ENCODE measurements at places on chromosomes 16 and 17.
A peak's percentile ranks its signal among the peaks of the same experiment; 100 is the strongest.

DNA sequence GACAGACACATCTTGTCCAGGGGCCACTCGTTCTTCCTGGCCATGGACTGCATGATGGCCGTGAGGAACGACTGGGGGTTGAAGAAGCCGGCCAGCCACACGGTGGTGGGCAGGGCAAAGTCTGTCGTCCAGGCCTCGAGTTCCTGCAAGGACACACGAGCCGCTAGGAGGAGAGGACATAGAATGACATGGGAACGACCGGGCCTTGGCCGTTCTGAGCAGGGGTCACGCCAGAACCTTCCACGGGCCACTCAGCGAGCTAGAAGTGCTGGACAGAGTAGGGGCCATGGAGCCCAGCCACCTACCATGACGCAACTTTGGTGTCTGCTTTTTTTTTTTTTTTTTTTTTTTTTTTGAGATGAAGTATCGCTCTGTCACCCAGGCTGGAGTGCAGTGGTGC, 47.0 kb downstream of the PGS1 start:
- DNase-seq, result no peak

- DNase-seq, result no peak
These were observed 2.9 kb upstream of the MEIOB start for GRCh38 chr16:1874854-1875253.

DNA sequence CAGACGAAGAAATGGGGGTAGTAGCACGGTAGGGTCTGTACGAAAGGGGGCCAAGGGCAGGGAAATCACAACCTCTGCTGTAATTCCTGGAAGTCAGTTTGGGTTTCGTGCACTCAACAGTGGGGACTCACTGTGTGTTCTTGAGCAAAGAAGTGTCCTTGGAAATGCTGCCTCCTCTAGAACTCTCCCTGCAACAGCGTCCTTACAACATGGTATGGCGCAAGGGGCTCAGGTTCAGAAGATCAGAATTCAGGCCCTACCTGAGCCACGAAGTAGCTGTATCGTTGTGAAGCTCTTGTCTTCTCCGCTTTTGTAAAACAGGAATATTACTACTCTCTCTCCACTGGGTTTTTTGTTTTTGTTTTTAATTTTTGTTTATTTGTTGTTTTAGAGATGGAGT, 106.2 kb upstream of the CLEC3A start:
- DNase-seq, result no peak

- no peak for DNase-seq
These were observed 32.2 kb upstream of the CACNG4 start for GRCh38 chr17:66932311-66932710.

DNA sequence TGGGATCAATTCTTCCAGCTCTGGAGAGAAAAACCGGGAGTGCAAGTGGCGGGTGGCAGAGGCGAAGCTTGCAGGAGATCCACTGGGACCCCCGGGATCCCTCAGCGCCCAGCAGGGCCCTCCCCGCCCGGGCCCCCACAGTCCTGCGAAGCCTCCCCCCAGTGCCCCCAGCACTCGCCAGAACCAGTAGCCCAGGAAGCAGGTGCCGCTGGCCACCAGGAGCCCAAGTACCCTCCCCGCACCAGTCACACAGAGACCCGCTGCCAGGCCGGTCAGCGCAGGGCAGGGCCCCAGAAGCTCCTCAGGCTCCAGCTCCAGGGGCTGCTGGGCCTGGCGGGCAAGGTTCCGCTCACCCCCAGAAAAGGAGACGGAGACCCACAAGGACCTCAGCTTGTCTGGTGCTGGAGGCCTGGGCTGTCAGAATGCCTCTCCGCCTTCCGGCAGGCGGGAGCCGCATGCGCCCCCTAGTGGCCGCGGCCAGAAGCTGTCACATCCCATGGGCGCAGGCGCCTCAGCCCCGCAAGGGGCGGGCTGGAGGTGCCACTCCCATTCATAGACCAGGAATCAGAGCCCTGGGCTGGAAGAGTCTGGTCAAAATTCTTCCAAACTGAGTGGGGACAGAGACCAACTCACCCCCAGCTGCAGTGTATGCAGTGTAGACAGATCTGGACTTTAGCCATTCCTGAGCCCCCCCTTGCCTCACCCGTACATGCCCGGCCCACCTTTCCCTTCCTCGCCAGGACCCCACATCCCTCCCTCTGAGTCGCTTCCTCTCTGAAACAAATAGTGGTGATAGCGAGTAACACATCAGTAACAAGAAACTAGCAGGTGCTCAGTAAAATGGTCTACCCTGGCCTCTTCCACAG, 1002.3 kb downstream of the KCNJ18 start:
- no peak for DNase-seq

DNA sequence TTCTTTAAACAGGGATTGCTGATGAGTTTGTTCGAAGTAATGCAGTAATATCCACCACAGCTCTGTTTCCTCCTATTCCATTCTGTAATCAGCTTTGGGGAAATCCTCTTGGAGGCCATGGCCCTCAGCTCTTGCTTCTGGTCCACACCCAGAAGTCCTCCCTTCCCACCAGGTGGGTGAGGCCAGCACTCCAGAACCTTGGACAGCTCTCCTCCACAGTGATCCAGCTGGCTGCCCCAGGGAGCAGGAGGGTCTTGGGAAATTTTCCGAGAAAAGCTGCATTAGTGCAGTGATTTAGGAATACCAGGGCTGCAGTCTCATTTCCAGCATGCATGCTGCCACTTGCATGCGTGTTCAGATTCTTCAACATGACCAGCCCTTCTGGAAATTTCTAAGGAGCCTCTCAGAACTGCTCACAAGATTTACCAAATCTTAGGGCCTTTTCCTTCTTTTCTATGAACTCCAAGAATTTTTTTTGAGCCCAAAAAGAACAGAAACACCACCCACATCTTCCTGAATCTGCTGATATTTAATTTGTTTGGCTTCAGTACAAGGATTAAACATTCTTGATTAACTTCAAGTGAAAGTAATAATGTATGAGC, 4.2 kb downstream of the SMPD3 start:
- no peak for DNase-seq

DNA sequence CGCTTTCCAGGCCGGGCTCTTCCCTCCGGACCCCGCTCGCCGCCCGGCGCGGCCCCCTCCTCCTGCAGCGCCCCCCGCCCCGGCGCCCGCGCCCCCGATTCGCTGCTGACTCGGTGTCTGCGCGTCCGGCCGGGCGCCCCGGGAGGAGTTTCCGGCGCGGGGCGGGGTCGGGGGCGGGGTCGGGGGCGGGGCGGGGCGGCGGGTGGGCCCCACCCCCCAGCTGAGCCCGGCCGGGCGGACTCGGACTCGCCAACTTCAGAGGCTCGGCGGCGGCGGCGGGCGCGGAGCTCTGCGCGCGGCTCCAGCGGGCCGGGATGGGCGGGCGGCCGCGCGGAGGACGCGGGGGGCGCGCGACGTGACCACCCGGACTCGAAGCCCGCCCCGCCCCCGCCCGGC, at the start of gene METRNL:
METRNL (plus strand) TSS at position 258 of the 396 bp plus-strand sequence. CDS start 207 bp downstream, outside the sequence.
- DNase-seq, result no peak

GRCh38 chr17:8147141-8147804, 4.9 kb downstream of the PER1 start:
- no peak for DNase-seq

- DNase-seq, result no peak
These were observed 10.8 kb downstream of the TAX1BP3 start for GRCh38 chr17:3657588-3657869.

DNA sequence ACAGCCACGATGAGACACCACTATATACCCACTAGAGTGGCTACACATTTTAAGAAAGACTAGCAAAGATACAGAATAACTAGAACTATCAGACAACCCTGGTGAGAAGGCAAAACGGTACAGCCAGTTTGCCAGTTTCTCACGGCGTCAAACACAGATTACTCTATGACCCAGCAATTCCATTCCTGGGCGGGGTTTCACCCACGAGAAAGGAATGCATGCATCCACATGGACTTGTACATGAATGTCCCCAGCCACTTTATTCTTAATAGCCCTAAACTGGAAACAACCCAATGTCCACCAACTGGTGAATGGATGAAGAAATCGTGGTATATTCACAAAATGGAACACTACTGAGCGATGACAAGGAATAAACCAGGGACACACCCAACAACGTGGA, 74.5 kb downstream of the MYH10 start:
- DNase-seq, result no peak

DNA sequence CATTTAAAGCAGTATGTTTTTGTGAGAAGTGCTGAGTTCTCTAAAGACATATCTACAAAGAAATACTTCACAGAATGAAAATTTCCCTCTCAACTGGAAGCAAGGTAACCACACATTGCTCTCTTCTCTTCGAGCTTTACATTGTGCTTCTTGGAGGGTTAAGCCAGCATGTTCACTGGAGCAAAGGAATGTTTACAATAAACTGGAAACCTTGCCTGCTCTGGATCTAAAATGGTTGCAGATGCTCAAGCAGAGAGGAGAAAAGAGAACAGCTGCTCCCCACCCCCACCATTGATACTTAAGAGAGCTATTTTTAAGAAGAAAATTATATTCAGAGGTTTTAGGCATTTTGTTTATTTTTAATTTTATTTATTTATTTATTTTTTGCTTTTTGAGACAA, 213.1 kb downstream of the CEP112 start:
- no peak for DNase-seq

- peak; percentile 10 for DNase-seq
These were observed 254.4 kb downstream of the C16orf95 start for GRCh38 chr16:87062569-87063442.

DNA sequence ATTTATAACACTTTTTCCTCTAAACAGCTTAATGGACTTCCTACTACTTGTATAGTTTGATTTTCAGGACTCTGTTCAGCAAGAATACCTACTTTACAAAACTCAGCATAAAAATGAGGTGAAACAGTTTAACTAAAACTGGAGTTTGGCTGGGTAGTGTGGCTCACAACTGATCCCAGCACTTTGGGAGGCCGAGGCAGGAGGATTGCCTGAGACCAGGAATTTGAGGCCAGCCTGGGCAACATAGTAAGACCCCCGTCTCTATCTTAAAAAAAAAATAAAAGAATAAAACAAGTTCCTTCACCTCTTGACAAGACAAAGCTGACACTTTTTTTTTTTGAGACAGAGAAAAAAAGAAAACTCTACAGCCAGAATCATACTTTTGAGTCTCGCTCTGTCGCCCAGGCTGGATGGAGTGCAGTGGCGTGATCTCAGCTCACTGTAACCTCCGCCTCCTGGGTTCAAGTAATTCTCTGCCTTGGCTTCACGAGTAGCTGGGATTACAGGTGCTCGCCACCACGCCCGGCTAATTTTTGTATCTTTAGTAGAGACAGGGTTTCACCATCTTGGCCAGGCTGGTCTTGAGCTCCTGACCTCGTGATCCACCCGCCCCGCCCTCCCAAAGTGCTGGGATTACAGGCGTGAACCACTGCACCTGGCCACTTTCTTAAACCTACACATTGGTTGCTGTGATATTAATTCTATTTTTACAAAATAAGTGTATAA, 2.6 kb downstream of the PDF start:
- no peak for DNase-seq

- no peak for DNase-seq
These were observed 963.1 kb upstream of the GOT2 start for GRCh38 chr16:59697236-59697635.

GRCh38 chr17:21535686-21536375, 156.5 kb upstream of the KCNJ18 start:
- no peak for DNase-seq

DNA sequence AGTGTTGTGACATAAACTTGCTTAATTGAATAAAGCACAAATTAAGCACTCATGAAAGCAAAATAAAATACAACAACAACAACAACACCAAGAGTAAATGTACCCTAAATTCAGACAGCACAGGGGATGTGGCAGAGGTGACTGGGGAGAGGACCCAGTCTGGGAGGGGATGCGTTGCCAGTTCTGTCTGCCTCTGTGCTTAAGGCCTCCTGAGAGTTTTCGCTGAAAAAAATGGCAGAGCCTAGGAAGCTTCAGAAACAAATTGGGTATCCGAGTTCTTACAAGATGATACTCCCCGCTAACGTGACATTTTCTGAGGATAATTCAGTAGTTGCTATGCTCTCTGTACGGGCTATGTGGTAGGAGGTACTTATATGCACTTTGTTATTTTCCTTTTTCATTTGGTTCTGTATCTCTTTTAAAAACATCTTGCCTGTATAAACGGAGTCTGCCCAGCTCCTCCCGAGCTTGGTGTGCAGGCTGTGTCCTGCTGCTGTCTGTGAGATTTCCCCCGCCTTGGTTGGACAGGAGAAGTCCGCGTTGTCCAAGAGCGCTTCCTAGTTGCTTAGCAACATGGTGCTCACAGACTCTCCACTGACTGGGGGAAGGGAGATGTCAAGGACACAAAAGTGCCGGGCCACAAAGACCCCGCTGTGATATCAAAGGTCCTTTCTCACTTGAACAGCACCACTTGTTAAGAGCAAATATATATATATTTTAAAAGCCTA, 134.2 kb upstream of the CPHXL start:
- no peak for DNase-seq

GRCh38 chr17:68694791-68695485, 93.8 kb upstream of the FAM20A start:
- no peak for DNase-seq
